ENCODE measurements at places on chromosomes 6 and 20. TPM values are rescaled to one million over a fixed set of nuclear protein-coding genes. Genes with fewer than 3 reads are reported as not detected.

- DNase-seq = no peak
- no peaks in the 10 kb centered on the region for H3K27me3 ChIP-seq
- H3K4me3 ChIP-seq = no peak overlapping the region
Measured at GRCh38 chr6:132131758-132132157, 180.6 kb upstream of the CCN2 start.

DNA sequence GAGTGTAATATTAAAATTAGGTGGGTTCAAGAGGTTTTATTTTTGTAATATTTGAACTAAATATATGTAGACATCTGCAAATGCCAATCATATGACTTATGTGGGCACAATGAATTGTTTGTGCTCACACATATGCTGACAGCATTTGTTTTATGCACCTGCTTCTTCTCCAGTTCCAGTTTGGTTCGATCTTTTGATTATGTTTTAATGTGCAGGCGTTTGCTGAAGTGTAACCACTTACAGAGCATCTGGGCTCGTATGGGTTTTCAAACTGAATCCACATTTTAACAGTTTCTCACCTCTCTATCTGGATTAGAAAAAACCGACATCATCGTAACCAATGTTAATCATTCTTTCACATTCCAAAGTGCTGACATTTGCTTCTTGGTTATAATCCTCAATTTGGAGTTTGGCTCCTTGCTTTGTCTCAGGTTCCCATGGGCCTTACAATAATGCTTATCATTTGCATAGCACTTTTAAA, 129.1 kb upstream of the SPACA1 start:
- no peak overlapping the region for H3K4me3 ChIP-seq
- no peaks in the 10 kb centered on the region for H3K4me1 ChIP-seq
- H3K36me3 ChIP-seq = no peaks in the 10 kb centered on the region

PLCB4 gene
- total RNA-seq = 0.37 TPM

TRIM10 gene
- 128 TPM for total RNA-seq

- H3K27me3 ChIP-seq = no peaks in the 10 kb centered on the region
- H3K27ac ChIP-seq = no peak overlapping the region
- H3K4me1 ChIP-seq = no peaks in the 10 kb centered on the region
- H3K36me3 ChIP-seq = no peaks in the 10 kb centered on the region
Measured at GRCh38 chr6:139977887-139978332, 603.5 kb upstream of the CITED2 start.

OOEP gene
- not detected for total RNA-seq

PPP2R5D gene
- 12.9 TPM for total RNA-seq

PNISR gene
- total RNA-seq = 34.4 TPM

DNA sequence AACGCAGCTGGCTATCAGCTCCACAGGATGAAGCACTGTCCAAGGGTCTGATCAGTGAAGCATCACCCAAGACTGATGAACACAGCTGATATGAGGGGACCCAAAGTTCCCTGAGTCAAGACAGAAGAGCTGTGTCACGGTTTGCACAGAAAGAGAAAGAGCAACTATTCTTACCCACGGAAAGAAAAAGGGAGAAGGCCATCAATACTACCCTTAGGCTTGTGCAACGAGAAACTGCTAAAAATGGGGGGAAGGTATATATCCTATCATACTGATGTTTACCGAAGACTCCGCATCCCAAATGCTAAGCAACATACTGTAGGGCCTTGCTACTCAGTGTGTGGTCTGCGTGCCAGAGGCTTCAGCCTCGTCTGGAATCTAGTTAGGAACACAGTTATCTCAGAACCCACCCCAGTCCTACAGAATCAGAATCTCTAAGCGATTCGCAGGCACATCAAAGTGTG, 665 bp downstream of the FASTKD5 start:
- H3K4me3 ChIP-seq = peak overlapping the region; percentile 88
- no peaks in the 10 kb centered on the region for H3K36me3 ChIP-seq
- peaks cover 27% of the 10 kb centered on the region for H3K4me1 ChIP-seq
- no peaks in the 10 kb centered on the region for H3K27me3 ChIP-seq
- no peak for DNase-seq

GRCh38 chr6:135851442-135852271, at the start of gene PDE7B:
Gene PDE7B, plus strand, starts transcription at chr6:135851701.
- H3K27ac ChIP-seq = peak within 1 kb of the TSS; percentile 53
- no peaks in the 10 kb centered on the region for H3K4me1 ChIP-seq
- H3K4me3 ChIP-seq = peak within 1 kb of the TSS; percentile 49

- no peak for DNase-seq
- peaks cover under 1% of the 10 kb centered on the region for H3K4me1 ChIP-seq
- no peaks in the 10 kb centered on the region for H3K36me3 ChIP-seq
- H3K4me3 ChIP-seq = no peak overlapping the region
- H3K27me3 ChIP-seq = no peaks in the 10 kb centered on the region
Measured at GRCh38 chr6:7058250-7058923, 49.4 kb upstream of the RREB1 start.

CDC5L gene
- total RNA-seq = 12.2 TPM

DNA sequence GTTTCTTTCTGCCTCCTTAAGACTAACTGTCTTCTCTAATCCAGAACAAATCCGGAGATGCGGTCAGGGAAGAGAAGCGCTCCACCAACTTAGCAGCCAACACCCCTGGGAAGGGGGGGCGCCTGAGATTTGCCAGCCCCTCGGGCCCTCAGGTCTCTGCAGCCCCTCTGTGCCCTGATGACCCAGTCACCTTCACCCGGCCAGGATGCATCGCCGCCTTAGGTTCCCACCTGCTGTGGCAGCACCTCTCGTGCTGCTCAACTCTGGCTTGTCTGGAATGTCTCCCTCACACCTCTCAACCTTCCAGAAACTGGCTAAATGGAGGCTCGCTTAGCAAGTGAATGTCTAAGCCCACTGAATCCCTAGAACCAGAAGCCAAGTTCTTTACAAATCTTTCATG, 28.0 kb upstream of the AAR2 start:
- H3K4me3 ChIP-seq = no peak overlapping the region
- no peaks in the 10 kb centered on the region for H3K27me3 ChIP-seq
- no peak overlapping the region for H3K27ac ChIP-seq
- DNase-seq = no peak

- H3K4me1 ChIP-seq = no peaks in the 10 kb centered on the region
- no peak overlapping the region for H3K27ac ChIP-seq
- no peak for DNase-seq
Measured at GRCh38 chr6:1885576-1886011, 275.9 kb downstream of the FOXC1 start.

KHDC3L gene
- not detected for total RNA-seq

DNA sequence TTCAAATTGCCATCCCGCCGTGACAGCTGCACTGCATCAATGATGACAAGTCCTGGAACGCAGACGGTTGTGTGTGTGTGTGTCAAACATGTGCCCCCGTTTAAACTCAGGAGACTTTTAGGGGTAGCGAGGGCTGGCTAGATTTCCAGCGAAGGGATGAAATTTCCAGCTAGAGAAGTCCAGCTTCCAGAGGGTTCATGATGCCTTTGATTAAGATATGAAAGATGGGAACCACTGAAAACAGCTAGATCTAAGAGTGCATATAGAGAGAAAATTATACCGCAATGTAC, 644 bp downstream of the KIZ start:
- DNase-seq = no peak
- H3K4me3 ChIP-seq = peak overlapping the region; percentile 66

DNA sequence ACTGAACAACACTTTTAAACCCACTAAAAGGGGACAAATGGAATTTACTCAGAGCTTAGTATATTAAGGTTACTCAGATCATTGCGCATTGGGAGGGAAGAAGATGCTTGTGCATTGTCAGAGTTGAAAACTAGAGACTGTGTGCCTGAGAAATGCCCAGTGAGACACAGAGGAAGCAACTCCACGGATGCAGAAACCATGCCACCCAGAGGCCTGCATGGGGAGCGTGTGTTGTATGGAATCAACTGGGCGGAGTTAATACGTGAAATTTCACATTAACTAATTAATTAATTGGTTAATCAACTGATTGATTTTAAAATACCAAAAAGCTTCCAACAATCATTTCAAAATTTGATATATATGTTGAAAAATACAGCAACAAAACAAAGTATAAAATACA, 391.6 kb downstream of the PLCB1 start:
- H3K4me1 ChIP-seq = no peaks in the 10 kb centered on the region
- DNase-seq = no peak
- no peaks in the 10 kb centered on the region for H3K27me3 ChIP-seq
- no peaks in the 10 kb centered on the region for H3K36me3 ChIP-seq
- no peak overlapping the region for H3K27ac ChIP-seq
- no peak overlapping the region for H3K4me3 ChIP-seq

DNA sequence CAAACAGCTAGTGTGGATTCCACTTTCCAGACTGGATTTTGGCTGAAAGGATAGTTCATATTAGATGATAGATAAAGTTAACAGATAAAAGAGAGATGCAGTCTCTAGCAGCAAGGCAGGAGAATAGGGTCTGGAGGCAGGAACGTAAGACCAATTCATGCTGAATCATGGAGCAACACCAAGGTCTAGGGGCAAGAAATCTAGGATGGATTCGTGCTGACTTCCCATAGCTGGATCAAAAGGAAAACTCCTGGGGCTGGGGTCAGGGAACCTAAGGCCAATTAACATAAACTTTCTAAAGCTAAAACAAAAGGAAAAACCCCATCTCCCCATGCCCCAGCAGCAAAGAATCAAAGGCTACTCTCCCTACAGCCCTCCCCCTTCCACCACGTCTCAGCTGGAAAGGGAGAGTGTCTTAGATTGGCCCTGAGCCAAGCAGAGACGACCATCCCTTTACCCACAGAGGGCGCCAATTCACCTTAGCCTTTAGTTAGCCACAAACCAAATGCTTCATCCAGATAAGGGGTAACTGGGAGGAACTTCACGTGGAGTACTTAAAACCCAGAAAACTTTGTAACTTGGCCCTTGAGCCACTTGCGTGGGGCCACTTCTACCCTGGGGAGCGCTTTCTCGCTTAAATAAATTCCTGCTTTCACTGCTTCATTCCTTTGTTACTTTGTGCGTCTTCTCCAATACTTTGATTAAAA, 7.6 kb downstream of the TREM1 start:
- no peaks in the 10 kb centered on the region for H3K36me3 ChIP-seq
- no peaks in the 10 kb centered on the region for H3K27me3 ChIP-seq
- no peak overlapping the region for H3K4me3 ChIP-seq
- no peak overlapping the region for H3K27ac ChIP-seq
- H3K4me1 ChIP-seq = no peaks in the 10 kb centered on the region

MUCL3 gene
- total RNA-seq = not detected

GRCh38 chr6:20302702-20303251, 90.5 kb upstream of the MBOAT1 start:
- no peaks in the 10 kb centered on the region for H3K36me3 ChIP-seq
- H3K4me3 ChIP-seq = no peak overlapping the region
- H3K27ac ChIP-seq = no peak overlapping the region
- H3K4me1 ChIP-seq = no peaks in the 10 kb centered on the region
- no peak for DNase-seq
- H3K27me3 ChIP-seq = no peaks in the 10 kb centered on the region

- no peak overlapping the region for H3K4me3 ChIP-seq
- H3K27me3 ChIP-seq = no peaks in the 10 kb centered on the region
- H3K4me1 ChIP-seq = no peaks in the 10 kb centered on the region
Measured at GRCh38 chr6:38459291-38459690, 180.4 kb downstream of the BTBD9 start.

RRBP1 gene
- 81.8 TPM for total RNA-seq

RSPO4 gene
- not detected for total RNA-seq

DNA sequence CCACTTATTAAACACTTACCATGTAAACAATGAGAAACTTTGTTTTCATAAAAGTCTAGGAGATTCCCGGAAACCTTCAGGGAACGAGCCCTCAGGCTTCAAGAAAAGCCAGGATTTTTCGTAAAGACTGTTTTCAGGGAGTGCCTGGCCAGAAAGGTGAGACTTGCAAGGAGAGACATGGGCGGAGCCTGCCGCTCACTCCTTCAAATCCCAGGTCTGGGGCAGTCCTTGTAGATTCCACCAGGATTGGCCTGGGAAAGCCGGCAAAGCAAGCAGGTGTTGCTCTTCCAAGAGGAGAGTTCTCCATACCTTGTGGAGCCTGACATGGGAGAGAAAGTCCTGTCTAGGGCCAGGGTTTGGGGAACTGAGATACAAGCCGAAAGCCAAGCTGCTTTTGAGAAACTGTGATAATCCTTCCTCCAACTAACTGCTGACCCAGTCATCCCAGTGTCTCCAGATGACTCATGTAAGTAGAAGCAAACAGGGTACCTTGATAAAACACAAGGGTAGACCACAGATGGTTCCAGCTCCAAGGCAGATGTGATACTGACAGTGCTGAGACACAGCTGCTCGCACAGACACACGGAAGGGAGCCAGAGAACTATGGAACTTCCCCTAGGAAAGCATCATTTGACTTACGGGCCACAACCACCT, 69.4 kb upstream of the NAA20 start:
- no peak for DNase-seq
- peaks cover 4% of the 10 kb centered on the region for H3K4me1 ChIP-seq
- no peaks in the 10 kb centered on the region for H3K27me3 ChIP-seq

- H3K4me1 ChIP-seq = peaks cover 16% of the 10 kb centered on the region
- H3K36me3 ChIP-seq = peaks cover 3% of the 10 kb centered on the region
- H3K27me3 ChIP-seq = no peaks in the 10 kb centered on the region
- no peak for DNase-seq
- H3K27ac ChIP-seq = peak overlapping the region; percentile 96
- H3K4me3 ChIP-seq = peak overlapping the region; percentile 59
Measured at GRCh38 chr6:31272836-31273626, 1.1 kb upstream of the HLA-C start.

DNA sequence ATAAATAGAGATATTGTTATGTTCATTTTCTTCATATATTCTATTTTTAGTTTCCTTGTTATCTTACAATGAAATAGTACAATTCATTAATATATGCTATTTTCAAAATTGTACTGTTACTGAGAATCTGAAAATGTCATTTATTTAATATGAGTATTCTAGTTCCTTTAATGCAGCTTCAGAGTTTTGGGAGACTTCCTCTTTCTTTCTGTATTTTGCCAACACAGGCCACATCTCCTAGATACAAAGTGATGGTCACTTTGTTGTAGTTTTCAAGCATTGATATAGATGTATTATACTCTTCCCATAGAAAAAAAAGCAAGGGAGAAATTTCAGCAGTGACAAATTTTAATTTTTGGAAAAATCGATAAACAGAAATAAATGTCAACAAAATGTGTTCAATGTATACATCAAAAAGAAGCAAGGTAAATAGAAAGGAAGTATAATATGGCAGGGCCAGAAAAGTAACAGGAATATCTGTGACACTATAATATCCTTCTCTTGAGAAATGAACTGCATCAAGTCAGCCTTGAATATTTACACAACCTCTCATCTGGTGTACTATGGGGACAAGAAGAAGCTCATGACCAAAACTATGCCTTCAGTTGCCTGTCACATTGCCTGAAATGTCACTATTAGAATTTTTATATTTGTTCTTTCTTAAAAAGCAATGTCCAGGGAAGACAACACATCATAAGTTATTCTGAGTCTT, 396.0 kb downstream of the TBC1D32 start:
- no peak for DNase-seq
- H3K36me3 ChIP-seq = no peaks in the 10 kb centered on the region
- no peaks in the 10 kb centered on the region for H3K27me3 ChIP-seq
- H3K27ac ChIP-seq = no peak overlapping the region
- no peaks in the 10 kb centered on the region for H3K4me1 ChIP-seq

DNA sequence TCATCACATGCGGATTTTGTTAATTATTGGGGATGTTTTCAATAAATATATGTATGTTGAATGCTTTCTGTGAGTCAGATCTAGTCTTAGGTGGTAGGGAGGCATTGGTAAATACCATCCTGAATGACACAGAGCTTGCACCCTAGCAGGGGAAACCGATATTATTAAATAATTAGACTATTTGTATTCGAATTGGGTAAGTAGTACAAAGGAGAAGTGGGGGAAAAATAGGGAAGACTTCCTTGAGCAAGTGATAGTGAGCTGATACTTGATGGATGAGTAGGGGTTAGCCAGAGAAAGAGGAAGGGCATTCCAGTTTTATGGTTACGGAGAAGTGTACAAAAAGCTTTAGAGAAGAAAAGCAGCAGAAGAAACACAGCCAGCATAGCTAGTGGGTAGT, 1.5 kb downstream of the RIOK1 start:
- no peaks in the 10 kb centered on the region for H3K27me3 ChIP-seq
- H3K4me3 ChIP-seq = no peak overlapping the region
- peaks cover 11% of the 10 kb centered on the region for H3K36me3 ChIP-seq
- peaks cover 12% of the 10 kb centered on the region for H3K4me1 ChIP-seq
